ENCODE measurements at places on chromosomes 16 and 17.

GRCh38 chr17:73769479-73769878 lies 125.2 kb upstream of the SDK2 start:
- DNase-seq = no peak

- DNase-seq = no peak
Observed at GRCh38 chr17:2436316-2436905, 35.6 kb upstream of the MNT start.

DNA sequence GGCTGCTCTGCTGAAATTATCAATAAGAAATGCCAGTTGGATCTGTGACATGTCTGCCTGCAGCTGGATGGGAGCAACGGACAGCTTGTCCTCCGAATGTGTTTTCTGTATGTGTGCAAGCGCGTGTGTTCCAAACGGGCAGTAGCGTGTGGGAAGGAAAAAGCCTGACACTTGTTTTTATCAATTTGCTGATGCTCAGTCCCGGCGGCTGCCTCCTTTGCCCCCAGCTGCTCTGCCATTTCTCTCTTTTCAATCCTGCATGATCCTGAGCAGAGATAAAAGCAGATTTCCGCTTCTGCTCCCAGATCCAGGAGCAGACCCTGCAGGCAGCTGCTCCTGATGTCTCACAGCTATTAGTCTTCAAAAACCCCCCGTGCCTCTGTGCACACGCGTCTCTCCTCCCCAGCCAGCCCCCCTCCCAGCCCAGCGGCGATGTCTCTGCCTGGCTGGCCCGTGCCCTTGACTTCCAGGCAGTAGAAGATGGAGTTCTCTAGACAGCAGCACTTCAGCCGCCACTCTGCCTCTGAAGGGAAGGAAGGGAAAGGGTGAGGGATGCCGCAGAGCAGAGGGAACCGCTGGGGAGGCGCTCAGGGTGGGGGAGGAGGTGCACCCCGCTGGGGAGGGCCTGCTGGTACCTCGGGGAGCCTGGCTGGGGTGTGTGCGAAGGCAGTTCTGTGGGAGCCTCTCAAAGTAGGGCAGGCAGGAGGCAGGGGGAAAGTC lies 4.1 kb downstream of the PRCD start:
- DNase-seq = no peak

DNA sequence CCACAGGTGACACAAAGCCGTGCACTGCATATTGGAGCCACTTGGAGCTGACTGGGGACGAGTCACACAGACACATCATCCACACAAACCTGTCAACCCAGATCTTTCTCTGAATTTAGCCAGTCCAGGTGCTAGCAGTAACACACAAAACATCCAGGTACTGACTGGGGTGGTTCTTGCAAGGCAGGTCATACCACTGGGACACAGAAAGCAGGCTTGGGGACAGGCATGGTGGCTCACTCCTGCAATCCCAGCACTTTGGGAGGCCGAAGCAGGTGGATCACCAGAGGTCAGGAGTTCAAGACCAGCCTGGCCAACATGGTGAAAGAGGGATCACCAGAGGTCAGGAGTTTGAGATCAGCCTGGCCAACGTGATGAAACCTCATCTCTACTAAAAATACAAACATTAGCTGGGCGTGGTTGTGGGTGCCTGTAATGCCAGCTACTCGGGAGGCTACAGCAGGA lies 14.9 kb downstream of the ENPP7 start:
- DNase-seq = no peak

- DNase-seq = no peak
Observed at GRCh38 chr16:53545433-53545832, 42.4 kb upstream of the AKTIP start.

DNA sequence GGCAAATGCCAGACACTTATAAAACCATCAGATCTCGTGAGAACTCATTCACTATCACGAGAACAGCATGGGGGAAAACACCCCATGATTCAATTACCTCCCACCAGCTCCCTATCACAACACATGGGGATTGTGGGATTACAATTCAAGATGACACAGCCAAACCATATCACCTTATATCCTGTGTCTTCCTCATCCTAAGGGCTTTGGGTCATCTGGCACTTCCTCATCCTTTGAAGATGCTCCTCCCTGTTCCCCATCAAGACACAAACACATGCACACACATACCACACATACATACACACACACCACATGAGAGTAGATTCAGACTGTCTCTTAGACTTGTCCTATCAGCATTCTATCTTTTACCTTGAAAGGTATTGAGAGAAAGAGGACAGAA lies 2.8 kb upstream of the PMFBP1 start:
- DNase-seq = no peak

DNA sequence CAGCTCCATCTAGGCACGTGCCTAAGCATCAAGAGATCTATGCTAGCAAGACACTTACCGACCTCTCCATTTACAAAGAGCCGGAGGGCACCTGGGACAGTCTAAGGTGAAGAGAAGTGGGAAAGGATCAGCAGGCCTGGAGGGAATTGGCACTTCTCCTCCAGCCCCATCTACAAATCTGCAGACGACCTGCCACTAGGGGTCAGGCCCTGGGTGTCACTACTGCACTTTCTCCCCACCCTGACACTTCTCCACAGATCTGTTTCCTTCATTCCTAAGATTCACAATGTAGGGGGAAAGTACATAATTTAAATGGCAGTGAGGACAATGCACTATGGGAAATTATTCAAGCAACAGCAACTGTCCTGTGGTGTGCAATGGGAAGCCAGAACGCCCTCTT lies 8.1 kb downstream of the MKS1 start:
- no peak for DNase-seq

GRCh38 chr17:61063528-61063927 lies 336.1 kb upstream of the TBX2 start:
- DNase-seq = no peak

GRCh38 chr17:63716426-63716825 lies 16.5 kb upstream of the LIMD2 start:
- DNase-seq = no peak

DNA sequence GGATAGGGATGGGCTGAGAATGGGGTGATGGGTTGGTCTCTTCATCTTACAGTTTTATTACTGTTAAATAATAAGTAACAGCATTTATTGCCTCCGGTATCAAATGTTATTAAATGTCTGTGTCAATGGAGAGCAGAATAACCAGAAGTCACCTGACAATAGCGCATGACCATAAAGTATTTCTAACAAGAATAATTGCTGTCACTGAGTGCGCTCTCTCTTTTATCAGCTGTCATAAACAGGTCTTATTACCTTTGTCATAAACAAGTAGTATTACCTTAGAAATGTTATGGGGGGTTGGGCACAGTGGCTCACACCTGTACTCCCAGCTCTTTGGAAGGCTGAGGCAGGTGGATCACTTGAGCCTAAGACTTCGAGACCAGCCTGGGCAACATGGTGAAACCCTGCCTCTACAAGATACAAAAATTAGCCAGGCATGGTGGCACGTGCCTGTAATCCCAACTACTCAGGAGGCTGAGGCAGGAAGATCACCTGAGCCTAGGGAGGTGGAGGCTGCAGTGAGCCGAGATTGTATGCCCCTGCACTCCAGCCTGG lies 120.6 kb downstream of the MAP2K6 start:
- no peak for DNase-seq

DNA sequence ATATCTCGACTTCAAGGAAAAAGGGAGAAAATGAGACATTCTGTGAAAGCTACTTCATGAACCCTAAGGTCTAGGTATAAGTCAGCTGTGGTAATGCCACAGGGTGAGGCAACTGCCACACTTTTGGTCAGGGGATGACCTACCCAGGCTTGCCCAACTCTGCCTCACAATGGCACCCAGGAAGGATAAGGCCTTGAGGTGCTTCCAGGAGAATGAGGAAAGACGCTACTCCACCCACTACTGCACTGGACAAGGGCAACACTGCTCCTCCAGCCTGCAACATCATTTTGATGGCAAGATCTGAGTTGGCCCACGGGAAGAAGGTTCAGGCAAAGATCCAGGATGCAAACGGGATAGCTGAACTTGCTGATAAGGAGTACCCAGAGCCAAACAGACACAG lies 22.0 kb upstream of the GFOD2 start:
- DNase-seq = no peak

DNA sequence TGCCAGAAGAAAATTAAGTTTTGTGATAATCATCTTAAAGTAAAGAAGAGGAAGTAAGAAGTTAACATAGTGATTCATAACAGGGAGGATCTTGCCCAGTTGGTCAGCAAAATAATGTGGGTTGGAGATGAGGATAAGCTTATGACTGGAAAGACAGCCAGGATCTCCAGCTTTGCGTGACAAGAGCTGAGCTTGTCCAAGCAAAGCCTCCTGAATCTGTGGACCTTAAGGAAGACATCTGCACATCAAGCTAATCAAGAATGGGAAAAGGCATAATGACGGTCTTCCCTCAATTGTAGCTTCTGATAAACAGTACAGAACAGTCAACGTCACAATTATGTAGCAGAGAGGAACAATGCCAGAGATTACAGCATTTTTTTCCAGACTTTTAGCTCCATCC lies 744.7 kb upstream of the GOT2 start:
- DNase-seq = peak; percentile 14

All from fibroblast of pulmonary artery (primary cell).